ENCODE measurements at places on chromosomes 5 and 9.
A peak's percentile ranks its signal among the peaks of the same experiment; 100 is the strongest.

GRCh38 chr9:107210775-107211174 is 72.3 kb upstream of the RAD23B start:
- no peak for DNase-seq

DNA sequence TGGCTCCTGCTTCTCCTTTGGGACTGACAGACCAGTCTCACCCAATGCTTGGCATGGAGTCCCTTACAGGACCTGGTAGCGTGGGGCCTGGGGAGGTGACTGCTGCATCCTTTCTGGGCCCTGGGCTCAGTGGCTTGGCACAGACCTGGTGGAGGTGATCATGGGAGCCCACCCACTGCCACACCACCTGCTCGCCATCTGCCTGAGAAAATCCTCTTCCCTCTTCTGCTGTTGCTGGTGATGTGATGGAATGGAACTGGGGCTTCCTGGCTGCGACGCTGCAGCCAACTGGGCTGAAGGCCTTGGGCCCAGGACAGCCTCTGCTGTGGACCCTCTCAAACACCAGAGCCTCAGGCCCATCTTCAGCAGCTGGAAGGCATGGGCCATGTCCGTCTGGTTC is 122.5 kb upstream of the PANK3 start:
- no peak for DNase-seq

- peak; percentile 30 for DNase-seq
Observed at GRCh38 chr9:100505564-100506159, 32.7 kb downstream of the TMEFF1 start.

DNA sequence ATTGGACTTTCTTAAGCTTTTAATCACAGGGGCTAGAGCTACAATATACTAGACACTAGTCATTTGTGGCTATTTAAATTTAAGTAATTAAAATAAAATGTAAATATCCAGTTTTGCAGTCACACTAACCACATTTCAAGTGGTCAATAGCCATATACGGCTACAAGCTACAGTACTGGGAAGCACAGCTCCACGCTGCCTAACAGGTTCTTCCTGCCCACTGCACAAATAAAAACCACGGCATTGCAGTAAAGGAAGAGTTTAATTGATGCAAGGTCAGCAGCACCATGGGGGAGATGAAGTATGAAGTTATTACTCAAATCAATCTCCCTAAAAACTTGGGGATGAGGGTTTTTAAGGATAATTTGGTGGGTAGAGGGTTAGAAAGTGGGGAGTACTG is 134.1 kb downstream of the LURAP1L start:
- no peak for DNase-seq

DNA sequence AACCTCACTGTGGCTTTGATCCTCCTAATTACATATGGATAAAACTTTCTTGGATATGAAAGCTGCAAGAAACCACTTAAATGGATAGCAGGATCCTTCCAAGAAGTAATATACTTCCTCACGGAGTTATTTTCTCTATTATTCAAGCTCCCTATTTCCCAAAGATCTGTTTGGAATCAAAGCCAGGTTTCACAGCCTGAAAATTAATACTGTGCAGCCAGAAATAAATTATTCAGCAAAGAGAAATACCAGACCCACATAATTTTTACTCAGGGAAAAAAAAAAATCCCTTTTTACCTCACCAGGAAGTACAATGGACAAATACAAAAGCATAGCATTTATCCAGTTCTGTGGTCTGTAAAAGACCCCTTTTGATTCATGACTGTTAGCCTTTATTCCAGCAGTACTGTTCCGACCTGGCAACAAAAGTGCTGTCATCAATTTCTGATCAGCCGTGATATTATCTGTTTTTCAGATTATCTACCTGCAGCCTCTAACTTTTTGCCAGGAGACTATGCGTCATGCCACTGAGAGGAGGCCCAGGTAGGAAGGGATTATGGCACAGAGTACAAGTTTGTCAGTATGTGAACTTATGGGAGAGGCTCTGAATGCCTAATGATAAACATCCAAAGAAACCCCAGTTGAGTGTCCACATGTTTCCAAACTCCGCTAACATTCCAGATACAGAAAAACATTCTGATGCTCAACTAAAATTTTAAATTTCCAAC is 57.0 kb downstream of the FBN2 start:
- DNase-seq: no peak

DNA sequence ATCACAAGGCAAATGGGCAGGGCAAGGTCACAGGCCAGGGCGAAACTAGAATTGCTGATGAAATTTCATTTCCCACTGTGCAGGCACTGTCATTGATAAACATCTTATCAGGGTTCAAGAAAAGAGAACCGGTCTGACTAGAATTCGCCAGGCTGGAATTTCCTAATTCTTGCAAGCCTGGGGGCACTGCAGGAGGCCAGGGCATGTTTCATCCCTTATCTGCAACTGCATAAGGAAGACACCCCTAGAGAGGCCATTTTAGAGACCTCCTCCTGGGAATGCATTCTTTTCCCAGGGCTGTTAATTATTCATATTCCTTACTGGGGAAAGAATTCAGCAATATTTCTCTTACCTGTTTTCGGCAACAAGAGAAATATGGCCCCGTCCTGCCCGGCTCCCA is 266.2 kb upstream of the CYLC2 start:
- DNase-seq: no peak

DNA sequence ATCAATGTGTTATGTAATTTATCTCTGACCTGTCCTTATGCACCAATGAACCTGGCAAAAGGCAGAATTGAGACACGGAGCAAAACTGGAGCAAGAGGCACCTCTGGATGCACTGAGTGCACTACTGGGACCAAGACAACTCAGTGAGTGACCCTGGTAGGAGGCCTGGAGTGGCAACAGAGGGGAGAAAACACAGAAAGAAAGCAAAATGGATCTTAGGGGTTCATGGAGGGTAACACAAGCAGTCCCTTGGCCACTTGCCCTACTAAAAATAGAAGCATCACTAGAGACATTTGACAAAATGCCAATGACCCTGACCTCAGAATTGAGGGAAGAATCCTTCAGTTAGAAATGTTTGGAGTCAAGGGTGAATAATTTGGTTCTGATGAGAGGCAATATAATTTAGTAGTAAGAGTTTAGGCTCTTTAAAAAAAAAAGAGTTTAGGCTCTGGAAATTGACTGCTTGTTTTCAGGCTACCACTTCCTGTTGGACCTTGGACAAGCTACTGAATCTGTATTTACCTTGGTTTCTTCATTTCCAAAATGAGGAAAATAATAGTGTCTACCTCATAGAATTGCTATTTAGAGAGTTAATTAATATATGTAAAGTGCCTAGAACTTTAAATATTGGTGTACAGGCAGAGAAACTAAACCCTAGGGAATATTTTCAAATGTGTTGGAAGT is 234.9 kb upstream of the TARS1 start:
- DNase-seq: no peak

DNA sequence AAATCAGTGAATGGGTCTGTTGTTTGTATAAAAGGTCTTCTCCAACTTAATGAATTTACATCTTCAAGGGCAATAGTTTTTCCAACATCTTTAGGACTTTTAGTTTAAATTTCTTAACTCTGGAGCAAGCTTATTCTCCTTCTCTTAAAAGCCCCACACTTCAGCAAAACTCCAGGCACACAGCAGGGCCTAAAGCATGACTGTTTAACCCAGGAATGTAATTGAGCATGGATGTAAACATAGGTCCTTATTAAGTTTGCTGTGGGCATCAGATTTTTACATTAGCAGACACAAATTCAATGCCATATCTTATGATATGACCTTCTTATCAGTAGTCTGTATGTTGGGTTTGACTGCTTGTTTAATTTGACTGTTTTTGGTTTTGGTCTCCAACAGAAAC is 78.9 kb downstream of the ABCA1 start:
- DNase-seq: no peak

GRCh38 chr9:137435381-137435891 is 5.7 kb downstream of the ENTPD8 start:
- DNase-seq: no peak

DNA sequence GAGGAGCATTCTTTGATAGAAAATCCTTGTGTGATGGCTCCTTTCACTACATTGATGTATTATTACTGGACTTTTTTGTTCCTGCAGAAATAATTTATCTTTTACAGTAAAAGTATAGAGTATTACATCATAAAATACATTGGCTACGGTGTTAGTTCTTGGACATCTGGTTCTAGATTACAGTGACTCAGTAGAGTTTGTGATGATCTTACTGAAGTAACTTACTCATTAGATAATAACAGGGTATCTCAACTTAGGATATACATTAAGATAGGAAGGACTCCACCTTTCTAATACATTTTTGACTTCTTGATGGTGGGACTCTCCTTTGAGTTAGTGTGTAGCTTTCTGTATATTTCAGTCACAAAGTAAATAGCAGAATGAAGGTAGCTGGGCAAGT is 59.1 kb downstream of the ZNF462 start:
- DNase-seq: no peak

DNA sequence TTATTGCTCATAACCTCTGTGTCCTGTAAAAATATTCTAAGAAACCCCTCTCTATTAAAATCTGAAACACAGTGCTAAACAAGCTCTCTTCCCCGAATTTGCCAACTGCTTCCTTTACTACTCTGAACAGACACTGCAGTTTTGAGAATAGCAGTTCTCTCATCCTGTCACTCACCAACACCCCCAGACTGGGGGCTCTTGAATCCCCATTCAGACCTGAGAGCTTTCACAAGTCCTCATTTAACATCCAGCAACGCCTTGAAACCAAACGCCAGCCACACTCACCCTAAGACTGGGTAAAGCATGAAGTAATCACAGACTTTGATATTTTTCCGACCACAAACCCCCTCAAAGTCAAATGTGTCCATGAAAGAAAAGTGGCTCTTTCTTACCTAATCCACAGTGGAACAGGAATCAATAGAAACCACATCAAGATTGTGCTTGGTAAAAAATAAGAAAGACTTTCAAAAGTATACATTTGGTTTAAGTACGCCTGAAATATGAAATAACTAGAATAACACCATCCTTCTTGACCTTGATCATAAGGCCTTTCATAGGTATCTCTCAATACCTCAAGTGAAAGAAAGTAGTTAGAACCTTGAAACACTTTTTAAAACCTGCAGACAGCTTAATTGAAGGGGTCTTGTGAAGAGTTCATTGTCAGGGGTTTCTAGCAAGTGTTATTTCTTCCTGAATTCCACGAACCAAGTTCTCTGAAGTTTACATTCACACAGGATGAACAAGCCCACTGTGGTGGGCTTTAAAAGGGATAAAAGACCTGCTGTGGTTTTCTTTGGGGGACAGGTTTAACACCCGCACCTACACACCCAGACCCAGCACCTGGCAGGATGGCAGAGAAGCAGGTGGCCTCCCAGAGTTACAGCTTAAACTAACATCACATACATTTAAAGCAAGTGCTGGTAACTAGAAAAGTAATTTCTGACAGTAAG is 412.6 kb downstream of the MLLT3 start:
- peak; percentile 21 for DNase-seq

GRCh38 chr5:33074548-33074947 is 363.4 kb downstream of the NPR3 start:
- no peak for DNase-seq

DNA sequence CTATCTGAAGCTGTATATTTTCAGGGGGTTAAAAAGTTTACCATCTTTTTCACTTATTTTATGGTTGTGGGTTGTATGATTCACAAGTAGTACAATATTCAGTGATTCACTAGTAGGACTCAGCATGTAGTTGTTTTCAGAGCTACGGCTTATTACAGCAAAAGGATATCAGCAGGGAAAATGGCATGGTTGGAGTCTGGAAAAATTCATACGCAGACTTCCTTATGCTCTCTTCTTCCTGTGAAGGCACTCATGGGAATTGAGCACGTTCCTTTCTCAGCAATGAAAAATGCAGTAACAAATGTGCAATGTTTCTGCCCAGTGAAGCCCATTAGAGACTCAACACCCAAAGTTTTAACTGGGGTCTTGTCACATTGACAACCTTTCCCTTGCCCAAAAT is 250.5 kb downstream of the KCNN2 start:
- DNase-seq: no peak

- DNase-seq: no peak
Observed at GRCh38 chr5:111122398-111122797, 30.2 kb downstream of the WDR36 start.

GRCh38 chr5:143217804-143218160 is 185.7 kb downstream of the NR3C1 start:
- DNase-seq: no peak

- DNase-seq: no peak
Observed at GRCh38 chr9:78515108-78515507, 218.2 kb downstream of the PSAT1 start.

- DNase-seq: no peak
Observed at GRCh38 chr5:2538169-2538568, 213.3 kb downstream of the IRX2 start.

DNA sequence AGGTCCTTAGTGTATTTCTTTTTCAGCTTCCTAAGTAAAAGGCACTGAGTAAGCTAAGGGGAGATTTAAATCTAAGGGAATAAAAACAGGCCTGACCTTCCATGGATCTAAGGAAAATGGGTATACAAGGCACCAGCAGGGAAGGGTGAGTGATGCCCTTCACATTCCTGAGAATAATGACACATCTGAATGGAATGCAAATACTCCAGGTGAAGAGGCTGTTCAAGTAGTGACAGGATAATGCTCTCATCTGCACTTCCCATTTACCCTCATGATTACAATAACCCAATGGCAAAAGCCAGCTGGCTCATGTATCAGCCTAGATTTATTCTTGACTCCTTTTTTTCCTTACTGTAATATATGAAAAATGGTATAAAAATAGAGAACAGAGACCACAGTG is 216.2 kb upstream of the ACTBL2 start:
- no peak for DNase-seq

GRCh38 chr9:135664801-135665794 is 2.0 kb downstream of the LCN9 start:
- DNase-seq: no peak

GRCh38 chr9:129630967-129631673 is 5.2 kb downstream of the NTMT1 start:
- no peak for DNase-seq

DNA sequence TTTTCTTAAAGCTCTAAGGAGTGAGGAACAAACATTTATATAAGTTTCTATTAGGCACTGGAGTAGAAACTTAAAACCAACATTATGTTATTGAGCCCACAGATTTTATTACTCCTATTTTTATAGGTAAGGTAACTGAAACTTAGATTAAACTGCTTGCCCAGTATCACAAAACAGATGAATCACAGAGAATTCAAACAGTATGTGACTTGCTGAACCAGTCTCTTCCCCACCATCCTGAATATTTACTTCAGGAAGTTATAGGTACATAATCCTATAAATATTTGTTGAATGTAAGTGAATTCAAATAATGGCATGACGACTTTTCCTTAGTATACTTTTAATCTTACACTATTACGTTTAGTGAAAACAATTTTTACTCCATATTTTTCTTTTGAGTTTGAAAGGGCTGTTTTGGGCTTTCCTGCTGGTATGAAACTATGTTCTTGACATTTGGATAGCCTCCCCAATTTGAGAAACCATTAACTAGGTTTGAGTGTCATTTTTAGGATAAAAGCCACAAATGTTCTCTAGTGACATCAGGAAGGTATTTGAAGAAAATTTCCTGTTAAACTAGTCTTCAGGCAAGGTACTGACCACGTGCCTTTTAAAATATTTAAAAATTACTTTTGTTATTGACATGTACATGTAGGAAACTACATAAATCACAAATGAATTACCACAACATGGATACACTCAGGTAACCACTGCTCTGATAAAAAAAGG is 39.3 kb downstream of the PRRC1 start:
- DNase-seq: no peak

Data from activated CD8-positive, alpha-beta memory T cell treated with anti-CD3 and anti-CD28 coated beads for 1 hour (primary cell).